Cardiac muscle cell (in vitro differentiated cells and primary cell): ENCODE measurements at places on chromosomes 2 and 18.

DNA sequence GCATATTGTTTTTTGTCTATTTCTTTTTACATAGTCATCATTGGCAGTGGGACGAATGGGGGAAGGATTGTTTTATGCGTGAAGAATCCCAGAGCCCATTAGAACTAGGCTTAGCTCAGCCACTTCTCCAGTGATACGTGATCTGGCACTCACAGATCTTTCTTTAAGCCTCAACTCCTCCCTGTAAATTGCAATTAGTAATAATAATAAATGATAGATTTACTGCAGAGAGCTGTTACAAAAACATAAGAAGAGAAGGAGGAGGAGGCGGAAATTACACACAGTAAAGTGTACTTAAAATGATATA is 629.3 kb downstream of the NRXN1 start:
- DNase-seq = no peak

GRCh38 chr2:52622266-52622665 is 1145.3 kb upstream of the CHAC2 start:
- no peak for DNase-seq

DNA sequence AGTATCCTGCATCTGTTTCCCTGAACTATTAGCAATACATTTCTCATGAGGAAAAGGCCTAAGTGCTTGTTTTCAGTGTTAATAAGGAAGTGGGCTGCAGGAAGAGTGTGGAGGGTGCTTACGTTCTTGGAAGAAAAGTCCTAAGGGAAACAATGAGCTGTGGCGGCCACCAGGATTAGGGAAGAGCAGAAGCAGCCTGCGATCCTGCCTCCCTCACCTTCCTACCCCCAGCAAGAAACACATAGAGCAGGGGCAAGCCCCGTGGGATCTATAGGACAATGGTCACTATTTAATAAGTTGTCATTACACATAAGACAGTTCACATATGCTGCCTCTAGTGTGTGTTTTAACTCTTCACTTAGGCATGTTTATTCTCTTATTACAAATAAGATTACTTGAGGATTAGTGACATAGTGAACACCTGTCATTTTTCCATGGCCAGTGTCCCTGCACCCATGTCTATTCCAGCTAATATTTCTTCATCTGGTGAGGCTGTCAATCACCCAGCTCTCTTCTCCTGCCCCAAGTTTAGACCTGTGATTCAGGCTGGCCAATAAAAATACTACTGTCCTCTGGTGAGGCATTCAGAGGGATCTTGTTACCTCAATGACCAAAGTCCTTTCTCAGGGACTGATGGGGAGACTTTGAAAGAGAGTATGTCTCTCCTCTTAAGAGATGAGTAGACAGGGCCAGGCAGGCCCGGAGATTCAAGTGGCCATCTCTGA is 510.9 kb upstream of the CELF4 start:
- no peak for DNase-seq

DNA sequence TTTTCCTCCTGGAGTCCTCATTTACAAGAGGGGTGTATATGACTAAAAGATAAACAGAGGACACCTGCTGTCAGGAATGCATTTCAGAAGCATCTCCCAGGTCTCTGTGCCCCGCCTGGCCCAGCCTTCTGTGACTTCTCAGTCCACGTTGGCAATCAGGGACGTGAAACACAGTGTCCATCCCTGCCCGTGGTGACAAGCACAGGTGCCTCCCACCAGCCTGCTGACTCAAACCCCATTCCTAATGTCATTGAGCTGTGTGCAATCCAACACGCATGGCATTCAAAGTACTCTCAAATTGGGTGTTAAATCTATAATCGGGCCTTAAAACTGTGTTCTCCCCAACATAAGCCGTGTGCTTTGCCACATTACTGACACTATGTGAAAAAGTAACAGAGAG is 343.2 kb downstream of the EIPR1 start:
- DNase-seq = no peak

DNA sequence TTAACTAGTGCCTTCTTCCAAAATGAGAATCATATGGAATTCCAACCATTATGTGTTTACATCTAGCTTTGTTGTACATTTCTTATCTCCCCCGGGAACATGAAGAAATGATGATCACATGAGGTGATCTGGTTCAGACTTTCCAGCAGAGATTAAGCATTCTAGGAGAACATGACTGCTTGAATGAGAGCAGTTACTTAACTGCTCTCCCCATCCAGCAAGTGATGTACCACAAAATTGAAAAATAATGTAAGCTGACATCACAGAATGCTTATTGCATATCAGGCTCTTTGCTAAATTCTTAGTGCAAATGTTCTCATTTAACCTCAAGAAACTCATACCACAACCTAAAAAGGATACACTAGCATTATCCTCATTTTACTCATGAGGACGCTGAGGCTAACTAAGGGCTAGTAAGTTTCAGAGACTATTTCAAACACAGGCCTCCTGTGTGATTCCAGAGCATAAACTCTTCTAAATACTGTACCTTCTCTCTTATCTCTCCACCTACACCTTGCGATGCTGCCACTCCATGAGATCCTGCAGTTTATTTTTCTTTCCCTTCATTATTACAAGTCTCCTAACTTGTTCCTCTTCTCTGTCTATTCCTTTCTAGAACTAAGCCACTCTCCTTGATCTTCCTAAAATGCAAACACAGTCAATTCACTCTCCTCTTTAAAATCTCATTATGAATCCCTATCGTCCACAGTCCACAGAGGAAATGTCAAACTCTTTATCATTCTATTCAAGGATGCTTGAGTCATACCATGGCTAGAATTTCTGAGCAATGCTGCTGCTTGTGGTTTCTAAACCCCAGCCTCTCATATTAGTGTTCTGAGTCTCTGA is 1224.8 kb upstream of the ZEB2 start:
- DNase-seq = no peak

DNA sequence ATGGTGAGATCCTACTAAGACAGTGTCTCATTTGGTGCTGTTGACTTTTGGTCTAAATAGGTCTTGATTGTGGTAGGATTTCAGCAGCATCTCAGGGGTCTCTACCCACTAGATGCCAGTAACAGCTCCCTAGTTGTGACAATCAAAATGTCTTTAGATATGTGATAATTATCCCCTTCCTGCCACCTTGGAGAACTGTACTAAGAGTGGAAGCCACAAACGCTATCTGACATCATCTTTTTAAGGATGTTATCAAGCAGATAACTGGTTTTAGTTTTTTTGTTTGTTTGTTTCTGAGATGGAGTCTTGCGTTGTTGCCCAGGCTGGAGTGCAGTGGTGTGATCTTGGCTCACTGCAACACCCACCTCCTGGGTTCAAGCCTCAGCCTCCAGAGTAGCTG is 3.1 kb downstream of the MGAT5 start:
- no peak for DNase-seq

DNA sequence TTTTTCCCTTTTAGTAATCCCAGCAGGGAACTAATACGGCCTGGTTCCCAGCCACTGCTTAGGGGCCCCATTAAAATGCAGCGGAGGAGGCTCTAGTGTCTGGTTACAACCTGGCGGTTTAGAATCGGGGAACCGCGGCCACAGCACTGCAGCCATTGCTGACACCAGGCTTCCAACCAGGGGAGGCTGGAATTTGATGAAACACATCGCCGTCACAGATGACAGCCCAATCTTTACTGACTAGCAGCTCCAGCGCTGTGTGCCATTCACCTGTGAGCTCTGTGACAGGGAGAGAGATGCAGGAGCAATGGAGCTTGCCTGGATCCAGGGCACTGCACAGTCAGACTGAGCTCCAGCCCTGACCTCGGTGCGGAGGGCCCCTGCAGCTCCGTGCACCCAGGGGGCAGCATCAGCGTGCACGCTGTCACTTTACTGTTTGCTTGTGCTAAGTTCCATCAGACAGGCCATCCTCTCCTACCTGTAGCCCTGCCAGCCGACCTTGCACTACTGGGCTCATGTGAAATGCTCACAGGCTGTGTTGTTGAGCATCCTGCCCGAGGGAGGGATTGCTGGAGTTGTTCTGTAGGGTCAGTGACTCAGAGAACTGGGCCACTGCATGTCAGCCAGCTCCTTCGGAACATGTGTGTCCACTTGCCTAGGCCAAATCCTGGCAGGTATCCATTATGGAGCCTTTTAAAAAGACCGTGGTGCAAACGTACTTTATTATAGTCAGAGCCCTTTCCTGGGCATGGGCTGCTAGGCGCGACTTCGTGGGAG is 203.5 kb downstream of the SEPTIN10 start:
- peak; percentile 45 for DNase-seq

GRCh38 chr2:196220671-196221070 is 49.3 kb upstream of the STK17B start:
- no peak for DNase-seq

- no peak for DNase-seq
Measured at GRCh38 chr2:8926356-8926755, 77.1 kb downstream of the MBOAT2 start.

DNA sequence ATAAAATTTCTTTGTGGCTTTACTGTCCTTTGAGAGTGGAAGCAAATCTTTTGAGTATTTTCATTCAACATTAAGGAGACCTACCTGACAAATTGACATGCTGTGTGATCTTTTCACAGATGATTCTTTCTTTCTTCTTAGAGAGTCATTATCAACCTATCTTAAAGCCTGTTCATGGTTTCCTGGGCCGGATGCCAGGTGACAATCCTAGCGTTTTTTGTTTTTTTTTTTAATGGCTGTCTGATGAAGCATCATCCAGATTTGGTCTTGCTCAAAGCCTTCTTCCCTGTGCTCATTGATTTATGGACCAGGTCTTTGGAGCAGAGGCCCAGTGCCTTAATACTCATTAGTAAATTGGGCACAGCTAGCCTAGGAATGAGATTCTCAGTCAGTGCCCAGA is 9.8 kb upstream of the MGAT5 start:
- DNase-seq = no peak

- no peak for DNase-seq
Measured at GRCh38 chr2:214547931-214548330, 137.1 kb downstream of the VWC2L start.

DNA sequence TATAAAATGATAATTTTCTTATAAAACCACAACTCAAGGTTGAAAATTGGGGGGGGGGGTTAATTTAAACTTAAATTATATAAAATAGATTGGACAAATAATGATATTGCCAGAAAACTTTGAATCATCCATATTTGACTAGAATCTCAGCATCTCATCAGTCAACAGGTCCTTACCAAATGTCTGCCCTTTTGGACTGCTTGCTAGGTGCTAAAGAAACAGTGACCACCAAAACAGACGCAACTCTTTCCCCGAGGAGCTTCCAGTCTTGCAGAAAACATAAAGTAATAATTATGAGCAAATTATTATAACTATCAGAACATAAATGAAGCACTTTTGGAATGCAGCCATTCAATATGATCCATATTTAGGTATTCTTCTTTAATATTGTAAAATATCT is 8.6 kb upstream of the COL3A1 start:
- peak; percentile 30 for DNase-seq

DNA sequence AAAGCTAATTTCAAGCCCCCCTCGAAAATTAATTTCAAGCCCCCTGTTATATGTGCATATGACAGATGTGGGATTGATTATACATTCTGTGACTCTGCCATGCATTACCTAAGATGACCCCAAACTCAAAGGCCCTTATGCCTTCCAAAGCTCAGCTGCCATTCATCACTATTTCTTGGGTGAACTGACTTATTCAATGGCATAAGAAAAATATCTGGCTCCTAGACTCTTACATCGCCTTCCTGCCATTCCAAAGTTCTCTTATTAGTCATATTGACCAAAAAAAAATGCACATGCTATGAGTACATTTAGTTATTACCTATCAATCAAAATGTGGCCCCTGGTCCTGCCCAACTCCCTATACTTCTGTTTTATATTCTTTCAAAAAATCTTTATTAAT is 291.8 kb upstream of the CHAC2 start:
- no peak for DNase-seq

GRCh38 chr2:239369631-239370161 is 31.1 kb downstream of the HDAC4 start:
- DNase-seq = no peak

DNA sequence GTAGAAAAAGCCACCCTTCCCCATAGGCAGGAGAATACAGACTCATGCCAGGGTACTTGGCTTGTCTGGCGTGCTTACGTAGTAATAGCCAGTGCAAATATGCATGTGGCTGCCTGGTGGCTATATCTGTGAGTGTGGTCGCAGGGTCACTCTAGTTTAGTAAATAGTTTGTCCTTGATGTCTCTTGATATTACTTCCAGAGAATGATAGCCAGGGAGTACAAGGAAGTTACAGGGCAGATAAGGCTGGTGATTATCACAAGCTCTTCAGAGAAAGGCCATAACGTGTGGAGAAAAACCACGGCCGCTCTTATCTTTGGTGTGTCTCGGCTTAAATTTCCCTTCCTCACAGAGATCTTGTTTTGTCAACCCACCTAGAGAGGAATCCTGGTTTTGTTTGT is 54.3 kb upstream of the SLC39A10 start:
- DNase-seq = no peak

GRCh38 chr18:39693359-39693758 is 2127.8 kb upstream of the CELF4 start:
- peak; percentile 23 for DNase-seq

DNA sequence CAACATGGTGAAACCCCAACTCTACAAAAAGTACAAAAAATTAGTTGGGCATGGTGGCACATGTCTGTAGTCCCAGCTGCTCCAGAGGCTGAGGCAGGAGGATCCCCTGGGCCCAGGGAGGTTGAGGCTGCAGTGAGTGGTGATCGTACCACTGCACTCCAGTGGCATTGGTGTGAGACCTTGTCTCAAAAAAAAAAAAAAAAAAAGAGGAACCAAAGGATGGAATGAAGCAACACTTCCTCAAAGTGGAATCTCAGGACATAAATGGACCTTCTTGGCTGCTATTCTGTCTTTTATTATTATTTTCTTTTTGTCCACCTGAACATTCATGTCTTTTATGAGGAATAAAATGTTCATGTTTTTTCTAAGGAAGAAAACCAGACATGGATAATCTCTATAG is 13.7 kb downstream of the GEMIN6 start:
- DNase-seq = no peak

- no peak for DNase-seq
Measured at GRCh38 chr2:127014630-127015029, 92.3 kb downstream of the BIN1 start.

DNA sequence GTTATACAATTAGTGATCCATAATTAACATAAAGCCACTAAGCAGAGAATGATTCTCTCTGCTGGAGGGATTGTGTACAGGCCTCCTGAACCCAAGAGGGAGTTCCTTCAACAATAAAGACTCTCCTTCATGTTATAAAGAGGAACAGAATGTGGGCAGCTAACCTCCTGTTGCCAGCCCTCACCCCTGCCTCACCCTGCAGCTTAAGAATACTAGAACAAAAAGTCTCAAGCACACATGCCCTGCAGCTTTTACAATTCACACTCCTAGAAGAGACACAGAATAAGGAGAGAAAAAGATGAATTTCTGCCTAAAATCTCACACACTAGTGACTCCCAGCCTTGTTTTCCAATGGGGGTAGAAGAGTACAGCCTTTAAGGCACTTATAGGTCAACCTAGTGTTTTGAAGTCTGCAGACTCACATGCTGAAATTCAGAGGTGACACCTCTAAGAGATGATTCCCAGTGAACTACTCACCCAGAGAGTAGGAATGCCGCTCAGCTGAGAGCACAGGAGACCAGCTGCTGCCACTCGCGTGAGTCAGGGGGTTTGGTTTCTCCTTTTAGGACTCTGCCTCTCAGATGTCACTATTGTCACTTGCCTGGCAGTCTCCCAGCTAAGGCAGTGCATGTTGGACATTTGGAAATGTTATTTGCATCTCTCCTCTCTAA is 32.5 kb upstream of the IL1RL1 start:
- peak; percentile 55 for DNase-seq
